NCI-H524 (cell line): ENCODE measurements at places on chromosomes 12 and 14.
A peak's percentile ranks its signal among the peaks of the same experiment; 100 is the strongest.

DNA sequence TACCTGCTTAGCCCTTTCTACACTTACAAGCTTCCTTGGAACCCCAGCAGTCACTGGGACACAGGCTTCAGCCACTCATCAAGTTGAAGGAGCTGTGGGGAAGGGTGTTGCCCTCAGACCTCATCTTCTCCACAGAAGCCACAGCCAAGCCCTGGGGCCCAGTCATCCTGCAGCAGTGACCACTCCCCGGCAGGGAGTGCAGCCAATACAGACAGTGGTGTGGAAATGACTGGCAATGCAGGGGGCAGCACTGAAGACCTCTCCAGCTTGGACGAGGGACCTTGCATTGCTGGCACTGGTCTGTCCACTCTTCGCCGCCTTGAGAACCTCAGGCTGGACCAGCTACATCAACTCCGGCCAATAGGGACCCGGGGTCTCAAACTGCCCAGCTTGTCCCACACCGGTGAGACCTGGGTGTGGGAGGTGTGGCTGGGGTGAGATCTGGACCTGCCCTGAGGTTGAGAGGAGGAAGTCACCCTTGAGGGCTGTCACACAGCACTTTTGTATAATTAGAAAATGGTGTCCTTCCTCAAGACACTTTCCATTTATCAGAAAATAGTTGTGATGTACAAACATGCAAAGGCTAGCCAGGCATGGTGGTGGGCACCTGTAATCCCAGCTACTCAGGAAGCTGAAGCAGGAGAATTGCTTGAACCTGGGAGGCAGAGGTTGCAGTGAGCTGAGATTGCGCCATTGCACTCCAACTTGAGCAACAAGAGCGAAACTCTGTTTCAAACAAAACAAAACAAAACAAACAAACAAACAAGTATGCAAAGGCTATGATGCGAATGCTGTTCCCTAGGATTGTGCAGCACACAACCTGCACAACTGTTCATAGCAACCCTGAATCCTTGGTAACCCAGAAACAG, 9.9 kb downstream of the GLI1 start:
- DNase-seq: no peak

DNA sequence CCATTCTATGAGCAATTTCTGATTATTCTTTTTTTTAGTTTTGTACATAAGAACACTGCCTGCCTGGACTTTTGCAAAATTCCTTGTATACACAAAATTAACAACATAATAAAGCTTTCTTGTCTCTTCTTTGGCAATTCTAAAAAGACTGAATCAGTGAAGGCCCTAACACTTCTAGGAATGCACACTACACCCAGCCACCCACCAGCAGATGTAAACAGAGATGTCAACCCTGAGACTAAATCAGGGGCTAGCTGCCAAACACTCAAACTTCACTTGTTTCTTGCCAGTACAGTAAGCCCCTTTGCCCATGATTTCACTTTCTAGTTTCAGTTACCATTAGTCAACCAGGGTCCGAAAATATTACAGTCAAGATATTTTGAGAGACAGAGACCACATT, 15.5 kb downstream of the DCAF5 start:
- DNase-seq: no peak

GRCh38 chr14:94011795-94012194, 14.3 kb upstream of the OTUB2 start:
- no peak for DNase-seq

DNA sequence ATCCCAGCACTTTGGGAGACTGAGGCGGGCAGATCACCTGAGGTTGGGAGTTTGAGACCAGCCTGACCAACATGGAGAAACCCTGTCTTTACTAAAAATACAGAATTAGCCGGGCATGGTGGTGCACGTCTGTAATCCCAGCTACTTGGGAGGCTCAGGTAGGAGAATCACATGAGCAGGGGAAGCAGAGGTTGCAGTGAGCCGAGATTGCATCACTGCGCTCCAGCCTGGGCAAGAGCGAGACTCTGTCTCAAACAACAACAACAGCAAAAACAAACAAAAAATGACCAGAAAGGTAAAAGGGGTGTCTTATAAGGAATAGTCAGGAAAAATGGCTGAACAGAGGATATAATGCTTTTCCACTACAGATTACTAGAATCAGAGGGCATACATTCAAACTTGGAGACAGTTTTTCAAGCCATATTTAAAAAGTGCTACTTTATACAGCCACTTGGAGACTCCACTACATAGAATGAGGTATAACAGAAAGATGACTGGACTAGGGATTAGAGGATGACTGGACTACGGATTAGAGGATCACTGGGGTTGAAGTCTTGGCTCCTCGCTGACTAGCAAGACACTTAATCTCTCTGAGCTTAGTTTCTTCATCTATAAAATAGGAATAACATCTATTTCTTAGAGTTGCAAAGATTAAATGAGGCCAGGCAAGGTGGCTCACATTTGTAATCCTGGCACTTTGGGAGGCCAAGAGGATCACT, 4.9 kb upstream of the CS start:
- DNase-seq: no peak

DNA sequence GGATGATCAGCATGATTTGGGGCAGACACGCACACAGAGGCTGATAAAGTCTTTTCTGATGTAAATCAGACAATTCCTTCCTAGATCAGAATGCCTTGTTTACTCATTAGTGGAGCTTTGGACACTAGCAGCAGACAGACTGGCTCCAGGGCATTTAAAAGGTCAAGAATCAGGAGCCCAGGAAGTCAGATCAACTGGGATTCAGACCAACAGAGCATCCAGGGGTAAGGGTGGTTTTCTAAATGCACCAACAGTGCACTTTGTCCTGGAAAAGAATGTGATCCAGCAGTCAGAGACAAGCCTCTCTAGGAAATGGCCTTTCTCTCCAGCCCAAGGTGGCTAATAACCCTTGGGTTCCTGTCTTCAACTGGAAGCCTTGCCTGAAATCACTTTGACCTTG, 405.3 kb downstream of the MED13L start:
- DNase-seq: no peak

GRCh38 chr12:8661751-8662150, 875 bp downstream of the MFAP5 start:
- DNase-seq: no peak

DNA sequence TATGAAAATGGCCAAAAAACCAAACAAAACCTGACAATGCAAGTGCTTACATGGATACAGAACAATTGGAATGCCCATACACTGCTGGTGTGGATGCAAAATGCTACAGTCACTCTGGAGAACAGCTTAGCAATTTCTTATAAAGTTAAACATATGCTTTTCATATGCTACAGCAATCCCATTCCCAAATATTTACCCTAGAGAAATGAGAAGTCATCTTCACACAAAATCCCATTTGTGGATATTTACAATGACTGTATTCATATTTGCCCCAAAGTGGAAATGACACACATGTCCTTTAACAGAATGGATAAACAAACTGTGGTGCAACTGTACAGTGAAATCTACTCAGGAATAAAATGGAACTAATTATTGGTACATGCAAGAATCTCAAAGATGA, 20.4 kb downstream of the SAV1 start:
- DNase-seq: no peak

DNA sequence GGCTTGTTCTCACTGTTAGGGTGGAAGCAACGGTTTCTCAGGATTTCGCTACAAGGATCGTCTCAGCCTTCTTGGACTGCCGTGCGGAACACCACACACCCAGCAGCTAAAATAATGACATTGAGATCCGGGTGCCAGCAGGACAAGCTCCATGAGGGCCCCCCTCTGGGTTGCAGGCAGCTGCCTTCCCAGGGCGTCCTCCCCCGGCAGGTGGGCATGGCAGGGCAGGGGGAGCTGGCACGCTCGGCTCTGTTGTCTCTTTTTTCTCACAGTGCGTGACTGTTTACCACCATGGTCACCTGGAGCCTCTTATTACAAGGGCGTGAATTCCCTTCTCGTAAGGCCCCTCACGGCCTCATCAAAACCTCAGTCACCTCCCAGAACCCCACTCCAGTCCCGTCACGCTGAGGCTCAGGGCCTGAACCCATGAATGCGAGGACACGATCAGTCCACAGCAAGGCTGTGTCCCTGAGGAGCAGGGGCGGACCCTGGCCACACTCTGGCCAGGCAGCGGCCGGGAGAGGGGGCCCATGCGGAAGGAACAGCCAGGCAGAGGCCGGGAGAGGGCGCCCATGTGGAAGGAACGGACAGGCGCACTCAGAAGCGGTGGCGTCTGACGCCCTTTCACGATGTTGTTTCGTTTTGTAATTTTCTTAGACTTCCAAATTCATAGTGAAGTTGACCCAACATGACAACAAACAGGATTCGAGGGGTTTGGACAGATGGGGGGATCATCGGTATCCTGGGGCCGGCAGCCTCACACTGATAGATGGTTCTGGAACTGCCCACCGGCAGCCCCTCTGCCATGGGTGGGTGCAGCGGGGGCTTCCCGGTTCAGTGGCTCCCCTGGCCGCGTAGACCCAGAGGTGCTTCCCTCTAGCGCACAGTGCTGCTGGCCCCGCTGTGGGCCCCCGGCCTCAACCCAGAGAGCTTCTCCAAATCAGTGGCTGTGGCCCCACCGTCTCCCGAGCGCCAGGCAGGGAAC, 10.0 kb downstream of the LRCOL1 start:
- peak; percentile 41 for DNase-seq

DNA sequence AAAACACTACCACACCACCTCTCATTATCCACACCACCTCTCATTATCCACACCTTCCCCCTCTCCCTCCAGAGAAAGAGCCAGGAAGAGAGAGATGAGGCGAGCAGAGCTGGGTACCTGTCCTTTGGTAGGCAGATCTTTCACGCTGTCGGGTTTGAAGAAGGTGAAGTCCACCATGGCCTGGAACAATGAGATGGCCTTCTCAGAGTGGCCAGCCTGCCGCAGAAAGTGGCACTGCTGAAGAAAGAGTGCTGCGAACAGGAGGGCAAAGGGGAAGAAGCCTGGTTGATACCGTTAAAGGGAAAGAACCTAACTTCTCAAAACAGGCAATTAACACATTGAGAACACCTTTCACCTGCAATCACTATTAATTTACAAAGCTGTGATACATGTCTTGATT, 30.6 kb downstream of the NRDE2 start:
- no peak for DNase-seq

DNA sequence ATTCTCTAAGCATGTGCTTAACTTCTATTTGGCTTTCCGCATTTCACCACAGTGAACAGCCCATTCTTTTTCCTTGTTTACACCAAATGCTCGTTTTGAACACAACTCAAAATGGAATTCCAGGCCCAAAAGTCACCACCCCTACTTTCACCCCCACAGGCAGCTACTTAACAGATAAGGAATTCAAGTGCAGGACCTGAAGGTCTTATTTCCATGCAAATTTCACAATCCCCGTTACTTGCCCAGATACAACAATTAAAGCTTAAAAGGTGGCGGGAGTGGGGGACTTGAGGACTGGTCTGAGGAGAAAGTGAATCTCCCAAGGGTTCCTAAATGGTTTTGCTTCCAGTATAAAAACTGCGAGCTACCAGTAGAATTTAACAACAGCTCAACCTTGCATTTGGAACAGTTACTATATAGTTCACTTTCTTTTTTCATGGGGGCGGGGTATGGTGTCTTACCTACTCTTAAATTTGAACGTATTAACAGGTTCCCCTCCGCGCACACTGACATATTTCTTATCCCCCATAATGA, 3.7 kb downstream of the USP44 start:
- DNase-seq: no peak

- no peak for DNase-seq
Measured at GRCh38 chr12:125330645-125331341, 265.6 kb downstream of the AACS start.

DNA sequence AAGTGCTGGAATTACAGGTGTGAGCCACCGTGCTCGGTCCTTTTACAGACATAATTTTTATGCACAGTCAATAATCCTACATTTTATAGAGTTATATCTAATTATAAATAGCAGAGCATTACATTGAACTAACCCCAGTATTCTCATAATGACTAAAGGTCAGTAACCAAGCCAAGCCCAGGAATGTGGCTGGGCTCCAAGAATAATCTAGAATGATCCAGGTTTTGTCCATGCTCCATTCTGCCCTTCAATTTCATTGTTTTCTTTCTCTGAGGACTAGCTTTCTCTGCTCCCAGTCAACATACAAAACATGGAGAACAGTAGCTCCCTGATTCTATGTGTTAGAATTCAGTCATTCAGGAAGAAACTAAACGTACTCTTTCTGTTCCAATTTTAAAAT, 92.1 kb upstream of the KRR1 start:
- DNase-seq: no peak

GRCh38 chr12:13153180-13153579, 43.3 kb upstream of the EMP1 start:
- DNase-seq: no peak

GRCh38 chr14:100891501-100892445, 11.7 kb downstream of the RTL1 start:
- DNase-seq: no peak

DNA sequence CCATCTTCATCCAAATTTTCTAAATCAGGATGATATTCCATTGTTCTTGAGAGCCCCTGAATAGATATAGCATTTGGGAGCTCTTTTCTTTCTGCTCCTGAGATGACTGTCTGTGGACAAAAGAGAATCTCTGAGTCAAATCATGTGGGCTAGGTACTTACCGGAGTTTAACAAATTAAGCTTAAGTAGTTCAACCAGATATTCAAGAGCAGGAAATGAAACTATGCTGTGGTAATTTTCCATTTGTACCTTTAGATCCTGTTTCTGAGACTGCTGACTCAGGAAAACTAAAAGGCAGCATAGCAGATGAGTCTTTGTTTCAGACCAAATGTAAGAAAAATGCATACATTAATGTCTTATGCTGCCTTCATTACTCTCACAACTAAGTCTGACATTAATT, at the start of gene CLEC7A:
Gene CLEC7A, minus strand, starts transcription at position 158 of the 400 bp plus-strand sequence. Its CDS starts 117 bp downstream, at position 41.
- no peak for DNase-seq

- no peak for DNase-seq
Measured at GRCh38 chr14:95666450-95666849, 19.8 kb upstream of the TCL1B start.

- no peak for DNase-seq
Measured at GRCh38 chr14:89283327-89284060, 133.5 kb downstream of the FOXN3 start.

- no peak for DNase-seq
Measured at GRCh38 chr14:61839507-61839906, 77.3 kb downstream of the SNAPC1 start.

DNA sequence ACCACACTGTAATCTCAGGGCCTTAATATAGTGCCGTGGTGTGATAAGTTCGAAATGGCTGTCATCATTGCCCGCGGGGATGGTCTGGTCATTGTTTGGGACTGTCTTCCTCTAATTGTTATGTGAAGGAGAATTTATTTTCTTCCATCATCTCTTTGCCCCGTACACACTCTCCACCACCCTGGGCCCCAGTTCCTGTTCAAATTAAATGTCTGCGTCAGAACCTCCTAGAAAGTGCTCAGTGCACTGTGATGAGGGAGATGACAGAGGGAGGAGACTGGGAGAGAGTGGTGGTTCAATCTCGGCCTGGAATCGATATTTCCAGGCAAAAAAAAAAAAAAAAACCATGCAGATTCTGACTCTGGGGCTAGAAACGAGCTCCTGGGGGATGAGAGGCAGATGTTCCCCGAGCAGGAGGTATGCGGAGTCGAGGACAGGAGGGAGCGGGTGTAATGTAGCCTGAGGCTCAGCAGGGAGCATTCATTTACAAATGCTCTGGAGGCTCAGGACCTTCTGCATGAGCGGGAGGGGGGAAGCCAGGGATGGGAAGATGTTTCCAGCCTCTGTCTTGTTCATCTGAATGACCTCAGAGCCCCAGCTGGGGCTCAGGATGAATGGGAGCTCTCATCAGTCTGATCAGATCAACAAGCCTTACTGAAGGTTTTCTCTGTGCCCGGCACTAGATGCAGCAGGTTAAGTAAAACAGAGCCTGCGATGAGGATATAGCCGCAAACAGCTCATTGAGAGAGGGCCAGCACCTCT, 219.5 kb downstream of the TBX5 start:
- DNase-seq: no peak

- no peak for DNase-seq
Measured at GRCh38 chr12:67498991-67499390, 149.6 kb upstream of the DYRK2 start.

GRCh38 chr12:113860950-113861349, 105.2 kb downstream of the RBM19 start:
- DNase-seq: no peak
